NCI-H774 (cell line): ENCODE measurements at places on chromosomes 6 and 20.

GRCh38 chr6:75213732-75214131, 7.9 kb upstream of the COL12A1 start:
- DNase-seq, result no peak

DNA sequence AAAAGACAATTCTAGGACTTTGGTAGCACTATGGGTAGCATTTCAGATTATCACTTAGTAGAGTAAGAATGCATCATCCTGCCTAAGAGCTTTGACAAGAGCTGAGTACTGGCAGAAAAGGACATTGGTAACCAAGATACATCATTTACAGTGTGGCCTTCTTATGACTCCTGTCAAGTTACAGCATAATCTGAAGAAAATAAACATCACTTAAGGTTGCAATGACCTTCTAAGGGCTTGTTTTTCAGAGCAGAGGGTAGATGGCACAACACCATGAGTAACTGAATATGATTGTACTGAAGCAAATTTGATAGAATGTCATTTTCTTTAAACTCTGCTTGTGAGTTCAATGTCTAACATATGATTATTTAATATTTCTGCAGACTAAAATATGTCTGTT, 822.6 kb downstream of the TBC1D32 start:
- no peak for DNase-seq

- DNase-seq, result no peak
Measured at GRCh38 chr6:57013521-57013926, 33.0 kb upstream of the KIAA1586 start.

- DNase-seq, result no peak
Measured at GRCh38 chr6:1190366-1190765, 121.5 kb upstream of the FOXQ1 start.

DNA sequence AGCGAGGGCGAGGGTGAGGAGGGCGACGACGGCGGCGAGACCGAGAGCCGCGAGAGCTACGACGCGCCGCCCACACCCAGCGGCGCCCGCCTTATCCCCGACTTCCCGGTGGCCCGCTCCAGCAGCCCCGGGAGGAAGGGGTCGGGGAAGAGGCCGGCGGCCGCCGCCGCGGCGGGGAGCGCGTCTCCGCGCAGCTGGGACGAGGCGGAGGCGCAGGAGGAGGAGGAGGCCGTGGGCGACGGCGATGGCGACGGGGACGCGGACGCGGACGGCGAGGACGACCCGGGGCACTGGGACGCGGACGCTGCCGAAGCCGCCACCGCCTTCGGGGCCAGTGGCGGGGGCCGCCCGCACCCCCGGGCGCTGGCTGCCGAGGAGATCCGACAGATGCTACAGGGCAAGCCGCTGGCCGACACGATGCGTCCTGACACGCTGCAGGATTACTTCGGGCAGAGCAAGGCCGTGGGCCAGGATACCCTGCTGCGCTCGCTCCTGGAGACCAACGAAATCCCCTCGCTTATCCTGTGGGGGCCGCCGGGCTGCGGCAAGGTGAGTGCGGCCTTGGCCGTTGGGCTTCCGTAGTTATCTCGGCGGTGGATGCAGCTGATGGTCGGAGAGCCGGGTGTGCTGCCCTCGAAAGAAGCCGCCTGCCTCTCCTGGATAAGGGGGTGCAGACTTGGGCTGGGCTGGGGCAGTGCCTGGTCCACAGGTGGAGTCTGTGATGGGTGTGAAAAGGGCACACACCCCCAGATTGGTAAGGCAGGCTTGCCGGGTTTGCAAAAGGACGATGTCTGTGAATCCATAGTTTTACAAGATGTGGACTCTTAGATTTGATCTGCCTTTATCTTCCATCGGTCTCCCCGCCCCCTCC, 938 bp downstream of the WRNIP1 start:
- DNase-seq, result peak; percentile 23

DNA sequence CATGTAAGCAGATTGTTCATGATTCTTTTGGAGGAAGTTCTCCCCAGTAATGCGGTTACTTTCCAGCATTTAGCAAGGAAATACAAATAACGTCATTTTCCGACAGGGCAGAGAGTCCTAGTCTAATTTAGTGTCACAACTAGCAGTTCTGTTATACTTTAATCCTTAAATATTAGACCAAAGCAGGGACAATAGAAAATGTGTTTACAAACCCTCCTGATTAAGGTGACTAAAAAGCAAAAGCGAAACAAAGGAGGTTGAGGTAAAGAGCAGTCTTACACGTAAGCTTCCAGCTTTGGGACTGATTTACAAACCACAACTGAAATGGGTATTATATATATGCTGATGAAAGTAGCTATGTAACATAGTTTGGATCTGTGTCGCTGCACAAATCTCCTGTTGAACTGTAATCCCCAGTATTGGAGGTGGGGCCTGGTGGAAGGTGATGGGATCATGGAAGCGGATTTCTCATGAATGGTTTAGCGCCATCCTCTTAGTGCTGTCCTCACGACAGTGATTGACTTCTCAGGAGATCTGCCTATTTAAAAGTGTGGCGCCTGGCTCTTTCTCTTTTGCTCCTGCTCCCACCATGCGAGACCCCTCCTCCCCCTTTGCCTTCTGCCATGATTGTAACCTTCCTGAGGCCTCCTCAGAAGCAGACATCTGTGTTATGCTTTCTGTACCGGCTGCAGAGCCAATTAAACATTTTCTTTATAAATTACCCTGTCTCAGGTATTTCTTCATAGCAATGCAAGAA, 81.9 kb downstream of the PLCB1 start:
- DNase-seq, result no peak

DNA sequence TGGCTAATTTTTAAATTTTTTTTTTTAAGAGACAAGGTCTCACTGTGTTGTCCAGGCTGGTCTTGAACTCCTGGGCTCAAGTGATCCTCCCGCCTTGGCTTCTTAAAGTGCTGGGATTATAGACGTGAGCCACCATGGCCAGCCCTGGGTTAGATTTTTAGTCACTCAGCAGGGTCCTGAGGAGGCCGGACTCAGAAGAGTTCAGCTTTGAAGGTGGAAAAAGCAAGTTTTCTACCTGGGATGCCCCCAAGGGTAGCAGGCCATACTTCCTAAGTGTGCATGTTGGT, 44.2 kb downstream of the FGD2 start:
- no peak for DNase-seq

- no peak for DNase-seq
Measured at GRCh38 chr6:37889486-37889885, 70.0 kb downstream of the ZFAND3 start.

DNA sequence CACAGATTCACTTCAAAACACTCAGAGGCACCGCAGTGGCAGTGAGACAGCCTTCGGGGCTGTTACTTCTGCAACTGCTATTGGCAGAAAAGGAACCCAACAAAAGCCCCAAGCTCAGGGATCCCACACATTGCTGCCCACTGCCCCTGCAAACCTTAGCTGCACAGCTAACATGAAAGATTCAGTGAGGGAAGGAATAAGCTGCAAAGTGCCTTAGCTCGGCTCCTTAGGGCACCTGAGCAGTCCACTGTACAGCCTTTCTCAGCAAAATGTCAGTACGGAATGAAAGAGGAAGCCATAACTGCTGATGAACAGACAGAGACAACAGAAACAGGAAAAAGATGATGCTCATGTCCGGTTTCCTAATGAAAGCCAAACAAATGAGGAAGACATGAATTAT, 179.7 kb upstream of the SHLD1 start:
- no peak for DNase-seq

DNA sequence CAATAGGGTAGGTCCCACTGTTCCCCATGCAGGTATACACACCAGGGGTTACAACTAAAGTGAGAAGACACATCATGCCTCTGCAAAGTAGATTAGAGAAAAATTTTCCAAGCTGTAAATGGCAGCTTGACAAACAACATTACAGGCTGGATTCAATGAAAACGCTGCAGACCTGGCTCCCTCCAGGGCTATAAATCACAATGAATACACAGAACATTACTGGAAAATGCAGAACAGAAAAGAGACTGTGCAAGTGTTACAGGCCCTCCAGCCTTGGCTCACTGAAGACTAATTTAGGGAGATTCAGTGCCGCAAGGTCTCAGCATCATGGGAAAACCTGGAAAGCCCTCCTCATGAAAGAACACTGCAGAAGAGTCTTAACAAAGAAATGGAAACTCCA, 207.8 kb downstream of the KHDC1L start:
- peak; percentile 74 for DNase-seq

- DNase-seq, result no peak
Measured at GRCh38 chr6:157123234-157123633, 200.1 kb downstream of the TMEM242 start.

DNA sequence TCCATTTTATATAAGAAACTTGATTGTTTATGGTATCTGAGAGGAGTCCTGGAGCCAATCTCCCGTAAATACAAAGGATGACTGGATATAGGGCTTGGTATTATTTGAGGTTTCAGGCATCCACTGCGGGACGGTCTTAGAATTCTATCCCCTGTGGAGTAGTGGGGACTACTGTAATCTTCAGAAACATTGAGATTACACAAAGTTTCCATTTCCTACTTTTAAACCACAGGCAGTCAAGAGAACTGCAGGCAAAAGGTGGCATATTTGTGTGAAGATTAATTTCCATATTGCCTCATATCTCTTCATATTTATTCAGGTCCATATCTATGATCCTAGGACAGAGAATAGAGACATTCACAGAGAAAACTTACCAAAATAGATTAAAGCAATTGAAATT, 586.2 kb downstream of the PHF3 start:
- DNase-seq, result no peak

- DNase-seq, result peak; percentile 48
Measured at GRCh38 chr20:478949-479429, 16.7 kb upstream of the TBC1D20 start.

DNA sequence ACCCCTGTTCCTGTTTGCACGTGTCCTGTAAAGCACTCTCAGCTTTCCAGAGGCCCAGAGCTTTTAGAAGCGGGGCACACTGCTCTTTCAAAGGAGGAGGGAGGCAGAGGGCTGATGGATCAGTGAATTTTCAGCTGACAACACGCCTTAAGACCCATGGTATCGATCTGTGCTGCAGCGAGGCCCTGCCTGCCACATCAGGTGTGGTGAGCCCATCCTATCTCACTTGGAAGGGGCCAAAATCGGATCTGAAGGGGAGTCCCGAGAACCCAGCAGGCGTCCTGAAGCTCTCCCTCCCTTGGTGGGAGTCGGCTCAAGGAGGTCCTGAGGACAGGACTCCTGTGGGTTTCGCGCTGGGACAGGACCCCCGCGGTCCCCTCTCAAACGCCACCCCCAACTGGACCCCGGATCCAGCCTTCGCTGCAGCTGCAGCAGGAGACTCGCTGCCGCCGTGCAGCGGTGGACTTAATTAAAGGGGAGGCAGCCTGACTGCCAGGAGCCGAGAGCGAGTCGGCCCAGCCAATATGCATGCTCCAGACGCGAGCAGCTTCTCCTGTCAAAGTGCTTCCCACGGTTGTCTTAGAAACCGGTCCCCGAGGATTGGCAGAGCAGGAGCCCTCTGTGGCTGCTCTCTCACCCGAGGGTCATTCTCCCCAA, 580.0 kb upstream of the ZNF337 start:
- no peak for DNase-seq

- peak; percentile 83 for DNase-seq
Measured at GRCh38 chr6:57317060-57317943, at the start of gene PRIM2. Gene PRIM2 (plus strand): TSS chr6:57317630. CDS start chr6:57318446, 816 bp downstream.

DNA sequence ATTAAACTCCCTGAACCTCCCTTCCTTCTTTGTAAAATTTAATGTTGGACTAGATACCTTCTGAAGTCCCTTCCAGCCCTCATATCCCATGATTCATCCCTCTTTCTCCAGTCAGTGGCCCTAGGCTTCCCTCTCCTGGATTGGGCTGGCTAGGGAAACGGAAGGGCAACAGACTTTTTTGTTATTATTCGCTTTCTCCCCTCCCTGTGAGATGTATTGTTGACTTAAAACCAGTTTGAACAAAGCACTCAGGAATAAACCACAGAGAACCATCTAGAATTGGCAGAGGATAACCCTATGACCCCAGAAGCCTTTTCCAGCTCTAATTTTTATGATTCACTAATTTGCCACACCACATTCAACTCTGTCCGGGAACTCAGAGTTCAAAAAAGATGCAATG, 239.7 kb upstream of the SUPT3H start:
- DNase-seq, result no peak

DNA sequence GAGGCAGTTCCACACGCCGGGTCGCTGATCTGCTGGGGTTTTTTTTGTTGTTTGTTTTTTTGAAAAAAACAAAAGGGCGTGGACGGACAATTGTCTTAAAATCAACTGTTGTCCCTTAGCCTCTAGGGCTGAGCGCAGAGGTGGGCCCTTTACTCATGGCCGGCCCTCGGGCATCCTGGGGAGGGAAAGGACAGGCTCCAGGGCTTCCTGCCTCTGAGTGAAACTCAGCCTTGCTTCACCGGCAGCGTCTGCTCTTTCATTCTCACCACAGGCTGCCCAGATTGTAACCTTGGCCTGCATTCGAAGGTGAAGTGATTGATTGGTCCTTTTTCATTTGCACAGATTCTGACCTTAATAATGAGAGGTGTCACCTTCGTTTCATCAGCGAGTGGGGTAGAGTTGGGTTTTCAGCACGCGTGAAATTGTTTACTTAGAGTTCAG, 797 bp downstream of the SMIM13 start:
- no peak for DNase-seq

DNA sequence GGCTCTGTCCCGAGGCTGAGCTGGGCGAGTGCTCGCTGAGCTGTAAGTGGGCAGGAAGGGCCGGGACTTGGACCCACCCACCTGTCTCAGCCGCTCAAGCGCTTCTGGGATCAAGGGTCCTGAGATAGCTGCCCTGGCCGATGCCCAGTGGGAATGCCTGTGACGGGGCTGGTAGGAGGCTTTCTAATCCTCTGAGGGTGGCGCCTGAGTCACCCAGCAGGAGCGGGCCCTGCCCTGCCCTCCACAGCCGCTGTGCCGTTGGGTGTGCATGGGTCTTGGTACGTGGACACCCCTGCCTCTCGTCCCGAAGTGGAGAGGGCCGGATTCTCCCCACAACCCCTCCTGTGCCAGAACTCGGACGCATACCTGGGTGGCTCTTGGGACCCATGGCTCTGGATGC, 43.1 kb upstream of the GATA5 start:
- no peak for DNase-seq

- DNase-seq, result peak; percentile 84
Measured at GRCh38 chr6:116010790-116011401, 49.8 kb downstream of the FRK start.

DNA sequence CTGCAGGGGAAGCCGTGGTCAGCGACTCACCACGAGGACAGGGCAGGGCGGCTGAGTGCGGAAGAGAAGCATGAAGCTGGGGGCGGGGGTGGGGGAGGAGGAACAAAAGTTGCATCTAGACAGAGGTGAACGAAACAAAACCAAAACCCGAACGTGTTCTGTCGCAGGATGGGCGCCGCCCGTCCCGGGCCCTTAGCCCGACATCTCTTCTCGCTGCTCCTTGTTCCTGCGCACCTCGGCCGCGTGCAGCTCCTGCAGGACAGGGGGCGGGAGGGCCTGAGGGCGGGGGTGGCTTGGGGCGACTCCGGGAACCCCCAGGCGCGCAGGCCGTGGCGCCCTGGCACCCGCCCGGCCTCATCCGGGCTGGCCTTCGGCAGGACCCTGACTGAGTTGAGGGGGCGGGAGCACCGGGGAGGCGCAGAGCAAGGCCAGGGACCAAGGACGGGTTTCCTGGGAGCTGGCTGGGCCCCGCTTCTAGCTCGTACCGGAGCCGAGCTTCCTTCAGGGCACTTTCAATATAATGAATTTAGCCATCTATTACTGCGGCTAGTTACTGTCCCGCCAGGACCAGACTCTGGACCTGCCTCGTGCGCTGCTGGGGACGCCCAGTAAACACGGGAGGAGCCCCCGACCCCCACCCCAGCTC, 12.0 kb downstream of the STMN3 start:
- DNase-seq, result no peak
